ENCODE measurements at places on chromosomes 1 and 21. TPM values are rescaled to one million over a fixed set of nuclear protein-coding genes. Genes with fewer than 3 reads are reported as not detected.
A peak's percentile ranks its signal among the peaks of the same experiment; 100 is the strongest.

C1orf141 gene
- 1.5 TPM for polyA plus RNA-seq

SYNC gene
- polyA plus RNA-seq: 5.7 TPM

TNFRSF18 gene
- 0.38 TPM for polyA plus RNA-seq

DPT gene
- polyA plus RNA-seq: 0.77 TPM

CDC20 gene
- polyA plus RNA-seq: 73.7 TPM

OXCT2 gene
- 0.15 TPM for polyA plus RNA-seq

DNA sequence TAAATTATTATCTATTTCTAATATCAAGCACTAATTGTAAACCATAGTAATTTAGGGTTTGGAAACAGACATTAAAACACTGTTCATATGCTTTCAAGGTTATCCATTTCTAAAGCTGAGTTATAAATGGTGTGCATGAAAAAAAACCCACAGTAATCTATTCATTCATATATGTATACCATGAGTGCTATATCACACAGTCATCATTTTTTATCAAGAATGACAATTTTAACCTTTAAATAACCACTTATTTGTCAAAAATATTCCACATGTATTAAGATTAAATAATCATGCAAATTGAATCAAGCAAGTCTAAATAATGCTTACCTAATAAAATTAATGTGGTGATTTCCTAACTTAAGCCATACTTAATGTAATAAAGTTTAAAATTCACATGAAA lies 6.0 kb downstream of the ZSWIM5 start:
- H3K4me3 ChIP-seq: no peak overlapping the region
- no peaks in the 10 kb centered on the region for H3K36me3 ChIP-seq
- peaks cover 31% of the 10 kb centered on the region for H3K27me3 ChIP-seq
- H3K4me1 ChIP-seq: no peaks in the 10 kb centered on the region

GRCh38 chr1:160005070-160005469 lies 26.7 kb downstream of the PIGM start:
- H3K4me1 ChIP-seq: no peaks in the 10 kb centered on the region
- H3K27ac ChIP-seq: no peak overlapping the region
- no peaks in the 10 kb centered on the region for H3K36me3 ChIP-seq
- H3K4me3 ChIP-seq: no peak overlapping the region
- DNase-seq: no peak

DNA sequence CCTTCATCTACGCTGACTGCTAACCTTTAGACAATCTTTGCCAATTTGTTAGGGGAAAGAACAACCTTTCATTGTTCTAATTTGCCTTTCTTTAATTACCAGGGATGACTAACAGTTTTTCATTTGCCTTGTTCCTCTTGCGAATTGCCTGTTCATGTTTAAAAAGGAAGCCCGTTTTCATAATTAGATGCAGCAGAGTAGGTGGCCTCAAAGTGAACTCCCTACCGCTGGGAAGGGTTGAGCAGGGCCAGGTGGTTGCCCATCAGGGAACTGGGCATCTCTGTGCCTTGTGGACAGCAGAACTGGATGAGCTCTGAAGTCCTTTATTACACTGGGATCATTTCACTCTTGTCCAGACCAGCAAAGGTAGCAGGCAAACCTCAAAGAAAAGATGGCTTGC lies 59.0 kb downstream of the HIVEP3 start:
- no peak overlapping the region for H3K4me3 ChIP-seq
- H3K27ac ChIP-seq: no peak overlapping the region
- no peaks in the 10 kb centered on the region for H3K36me3 ChIP-seq
- peaks cover 8% of the 10 kb centered on the region for H3K4me1 ChIP-seq
- no peak for DNase-seq

- no peaks in the 10 kb centered on the region for H3K4me1 ChIP-seq
- no peak for DNase-seq
- no peak overlapping the region for H3K27ac ChIP-seq
Measured at GRCh38 chr1:20368866-20369470, 78.3 kb downstream of the VWA5B1 start.

DNA sequence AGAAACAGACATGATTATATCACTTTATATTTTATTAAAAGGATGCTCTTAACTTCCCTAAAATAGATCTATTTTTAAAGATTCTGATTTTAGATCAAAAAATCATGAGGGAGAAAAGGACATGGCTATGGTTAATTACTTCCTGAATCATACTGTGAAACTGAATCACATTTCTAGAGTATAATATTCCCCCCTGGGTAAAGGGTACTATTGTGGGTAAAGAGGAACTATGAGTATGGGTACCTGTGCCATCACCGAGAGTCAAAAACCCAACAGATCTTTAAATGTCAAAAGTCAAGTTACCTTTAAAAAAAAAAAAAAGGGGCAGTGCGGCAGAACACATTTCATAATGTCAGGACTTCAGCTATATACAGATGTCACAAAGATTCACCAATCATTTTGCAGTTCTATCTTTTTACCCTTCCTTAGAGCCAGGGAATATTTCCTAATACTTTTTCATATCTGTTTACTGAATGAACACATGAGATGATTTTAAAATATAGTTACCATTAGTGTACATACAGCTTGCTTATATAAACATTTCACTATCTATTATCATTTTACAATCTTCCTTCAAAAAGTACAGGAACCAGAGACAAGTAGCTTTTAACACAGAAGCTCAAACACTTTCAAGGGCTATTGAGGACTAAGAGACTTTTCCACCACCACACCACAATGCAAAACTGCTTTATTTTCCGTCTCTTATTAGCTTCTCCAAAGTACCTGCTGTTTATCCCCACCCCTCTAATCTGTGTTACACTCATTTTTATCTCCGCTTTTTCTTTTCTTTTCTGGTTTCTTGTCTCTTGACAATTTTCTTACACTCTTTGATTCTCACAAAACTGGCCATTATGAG lies 45.0 kb downstream of the EVI5 start:
- no peak for DNase-seq
- no peak overlapping the region for H3K27ac ChIP-seq
- no peaks in the 10 kb centered on the region for H3K27me3 ChIP-seq
- H3K4me1 ChIP-seq: peaks cover 3% of the 10 kb centered on the region

DNA sequence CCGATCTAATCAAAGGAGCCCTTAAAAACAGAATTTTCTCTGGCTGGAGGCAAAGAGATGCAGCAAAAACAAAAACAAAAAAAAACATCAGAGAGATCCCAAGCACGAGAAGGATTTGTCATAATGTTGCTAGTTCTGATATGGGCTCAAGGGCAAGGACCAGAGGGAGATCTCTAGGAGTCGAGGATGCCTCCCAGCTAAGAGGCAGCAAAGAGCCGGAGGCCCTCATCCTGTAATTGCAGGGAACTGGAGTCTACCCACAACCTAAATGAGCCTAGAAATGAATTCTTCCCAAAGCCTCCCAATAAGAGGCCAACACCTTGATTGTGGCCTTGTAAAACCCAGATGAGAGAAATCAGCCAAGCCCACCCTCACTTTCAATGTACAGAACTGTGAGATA lies 12.0 kb downstream of the GNG12 start:
- H3K4me3 ChIP-seq: no peak overlapping the region
- H3K36me3 ChIP-seq: no peaks in the 10 kb centered on the region
- H3K4me1 ChIP-seq: no peaks in the 10 kb centered on the region
- H3K27ac ChIP-seq: no peak overlapping the region
- DNase-seq: no peak
- H3K27me3 ChIP-seq: no peaks in the 10 kb centered on the region

- H3K27me3 ChIP-seq: no peaks in the 10 kb centered on the region
- H3K4me1 ChIP-seq: no peaks in the 10 kb centered on the region
- H3K27ac ChIP-seq: no peak overlapping the region
- no peak for DNase-seq
- H3K36me3 ChIP-seq: no peaks in the 10 kb centered on the region
Measured at GRCh38 chr1:175887981-175888428, 144.6 kb upstream of the TNR start.

GRCh38 chr1:180167721-180168467 lies 13.2 kb downstream of the QSOX1 start:
- H3K27me3 ChIP-seq: no peaks in the 10 kb centered on the region
- DNase-seq: no peak
- no peaks in the 10 kb centered on the region for H3K36me3 ChIP-seq
- H3K4me1 ChIP-seq: peaks cover 4% of the 10 kb centered on the region
- H3K27ac ChIP-seq: peak overlapping the region; percentile 26
- H3K4me3 ChIP-seq: no peak overlapping the region

GRCh38 chr21:25790122-25790877 lies 55.5 kb downstream of the GABPA start:
- no peak for DNase-seq
- no peaks in the 10 kb centered on the region for H3K36me3 ChIP-seq
- H3K27ac ChIP-seq: no peak overlapping the region
- H3K4me3 ChIP-seq: peak overlapping the region; percentile 9

GRCh38 chr21:38448671-38449385 lies 49.4 kb downstream of the ERG start:
- no peaks in the 10 kb centered on the region for H3K36me3 ChIP-seq
- H3K27me3 ChIP-seq: no peaks in the 10 kb centered on the region
- H3K4me3 ChIP-seq: no peak overlapping the region

DNA sequence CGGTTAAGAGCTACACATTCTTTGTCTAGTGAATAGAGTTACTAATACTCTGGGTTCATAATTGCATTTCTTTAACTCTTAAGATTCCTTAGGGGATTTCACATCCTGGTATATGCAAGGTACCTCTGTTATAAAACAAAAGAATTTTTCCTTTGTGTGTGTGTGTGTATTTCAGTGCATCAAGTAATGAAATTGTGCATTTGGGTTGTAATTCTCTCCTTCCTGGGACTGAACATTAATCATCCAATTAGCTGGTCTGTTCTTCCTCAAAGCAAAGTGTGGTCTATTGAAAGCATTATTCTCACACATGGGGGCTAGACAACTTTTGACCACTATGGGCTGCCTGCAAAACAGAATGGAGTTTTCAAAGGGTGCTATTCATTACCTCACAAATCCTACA lies 74.0 kb downstream of the ZC3H11B start:
- H3K36me3 ChIP-seq: no peaks in the 10 kb centered on the region
- H3K27me3 ChIP-seq: no peaks in the 10 kb centered on the region
- no peak overlapping the region for H3K4me3 ChIP-seq
- no peak overlapping the region for H3K27ac ChIP-seq
- no peaks in the 10 kb centered on the region for H3K4me1 ChIP-seq

DNA sequence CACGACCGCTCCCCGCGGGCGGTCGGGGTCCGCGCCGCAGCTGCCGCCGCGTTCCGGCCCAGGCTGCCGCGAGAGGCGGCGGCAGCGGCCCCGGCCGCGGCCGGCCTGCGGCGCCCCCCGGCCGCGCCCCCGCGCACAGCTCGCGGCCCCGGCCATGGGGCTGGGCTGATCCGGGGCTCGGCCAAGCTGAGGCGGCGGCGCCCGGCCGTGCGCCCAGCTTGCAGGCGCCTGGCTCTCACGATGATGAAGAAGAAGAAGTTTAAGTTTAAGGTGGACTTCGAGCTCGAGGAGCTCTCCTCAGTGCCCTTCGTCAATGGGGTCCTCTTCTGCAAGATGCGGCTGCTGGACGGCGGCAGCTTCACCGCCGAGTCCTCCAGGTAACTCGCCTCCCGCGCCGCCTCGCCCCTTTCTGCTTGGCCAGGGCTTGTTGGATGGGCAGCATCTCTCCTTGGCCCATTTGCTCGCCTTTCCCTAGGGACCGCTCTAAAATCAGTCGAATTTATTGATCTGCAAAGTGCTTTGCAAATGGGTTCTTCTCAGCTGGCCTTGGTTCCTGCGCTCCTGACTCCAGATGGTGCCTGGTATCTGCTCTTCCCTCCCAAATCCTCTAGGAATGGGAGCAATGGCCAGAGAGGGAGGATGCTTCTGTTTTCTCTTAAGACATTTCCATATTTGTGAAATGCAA lies 431 bp downstream of the EEIG2 start:
- H3K27me3 ChIP-seq: no peaks in the 10 kb centered on the region
- peak; percentile 33 for DNase-seq

GRCh38 chr1:225299624-225300023 lies 128.2 kb downstream of the LBR start:
- DNase-seq: no peak
- no peaks in the 10 kb centered on the region for H3K27me3 ChIP-seq
- H3K4me1 ChIP-seq: no peaks in the 10 kb centered on the region
- no peak overlapping the region for H3K27ac ChIP-seq
- H3K4me3 ChIP-seq: no peak overlapping the region

GRCh38 chr21:31181082-31181750 lies 142.9 kb upstream of the KRTAP19-8 start:
- no peaks in the 10 kb centered on the region for H3K27me3 ChIP-seq
- H3K36me3 ChIP-seq: no peaks in the 10 kb centered on the region
- no peak for DNase-seq
- no peak overlapping the region for H3K4me3 ChIP-seq
- H3K27ac ChIP-seq: no peak overlapping the region

DNA sequence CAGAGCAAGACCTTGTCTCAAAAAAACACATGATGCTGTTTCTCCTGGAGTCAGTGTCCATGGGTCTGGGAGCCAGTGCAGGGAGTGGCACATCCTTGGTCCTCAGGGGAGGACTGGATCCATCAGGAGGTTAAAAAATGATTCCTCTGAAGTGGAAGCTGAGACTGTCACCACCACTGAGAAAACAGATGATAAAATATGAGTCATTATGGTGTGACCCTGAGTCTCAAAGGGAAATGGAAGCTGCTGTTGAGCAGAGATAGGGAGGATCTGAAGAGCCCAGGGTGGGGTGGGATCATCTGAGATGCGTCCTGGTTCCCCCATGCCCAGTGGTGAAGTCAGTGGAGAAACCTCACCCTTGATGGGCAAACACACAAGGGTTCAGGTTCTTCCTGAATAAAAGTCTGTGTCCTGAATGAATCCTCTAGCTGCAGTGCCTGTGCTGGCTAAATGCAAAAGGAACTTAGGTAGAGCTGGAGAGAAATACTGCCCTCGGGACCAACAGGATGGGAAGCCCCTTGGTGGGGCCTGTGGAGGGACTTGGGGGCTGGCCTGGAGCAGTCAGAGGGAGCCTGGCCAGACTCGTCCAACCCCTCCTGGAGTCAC lies 61.6 kb upstream of the TENT5B start:
- H3K27me3 ChIP-seq: no peaks in the 10 kb centered on the region
- H3K4me3 ChIP-seq: no peak overlapping the region
- no peaks in the 10 kb centered on the region for H3K36me3 ChIP-seq
- no peak overlapping the region for H3K27ac ChIP-seq

Data from left lung (tissue), 14 donors.